ENCODE measurements at places on chromosomes 16 and 17.

DNA sequence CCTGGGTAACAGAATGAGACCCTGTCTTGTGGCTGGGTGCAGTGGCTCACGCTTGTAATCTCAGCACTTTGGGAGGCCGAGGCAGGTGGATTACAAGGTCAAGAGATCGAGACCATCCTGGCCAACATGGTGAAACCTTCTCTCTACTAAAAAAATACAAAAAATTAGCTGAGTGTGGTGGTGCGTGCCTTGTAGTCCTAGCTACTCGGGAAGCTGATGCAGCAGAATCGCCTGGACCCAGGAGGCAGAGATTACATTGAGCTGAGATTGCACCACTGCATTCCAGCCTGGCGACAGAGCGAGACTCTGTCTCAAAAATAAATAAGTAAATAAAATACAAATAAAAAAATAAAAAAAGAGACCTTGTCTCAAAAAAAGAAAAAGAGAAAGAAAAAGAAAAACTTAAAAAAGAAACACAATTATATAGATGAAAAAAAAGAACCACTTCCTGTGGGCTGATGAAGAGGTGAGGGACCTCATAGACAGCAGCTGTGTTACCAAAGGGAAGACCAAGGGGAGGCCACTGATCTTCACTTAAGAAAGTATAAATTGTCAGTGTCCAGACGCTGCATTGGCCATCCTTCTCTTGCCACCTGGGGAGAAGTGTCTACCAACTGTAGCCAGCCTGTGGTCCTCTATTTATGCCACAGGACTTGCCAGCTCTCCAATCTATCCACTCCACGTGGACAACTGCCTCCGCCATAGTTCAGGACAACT lies 24.4 kb upstream of the SMG1 start:
- no peak for DNase-seq

- no peak for DNase-seq
Observed at GRCh38 chr17:6526362-6527152, 29.8 kb downstream of the PITPNM3 start.

DNA sequence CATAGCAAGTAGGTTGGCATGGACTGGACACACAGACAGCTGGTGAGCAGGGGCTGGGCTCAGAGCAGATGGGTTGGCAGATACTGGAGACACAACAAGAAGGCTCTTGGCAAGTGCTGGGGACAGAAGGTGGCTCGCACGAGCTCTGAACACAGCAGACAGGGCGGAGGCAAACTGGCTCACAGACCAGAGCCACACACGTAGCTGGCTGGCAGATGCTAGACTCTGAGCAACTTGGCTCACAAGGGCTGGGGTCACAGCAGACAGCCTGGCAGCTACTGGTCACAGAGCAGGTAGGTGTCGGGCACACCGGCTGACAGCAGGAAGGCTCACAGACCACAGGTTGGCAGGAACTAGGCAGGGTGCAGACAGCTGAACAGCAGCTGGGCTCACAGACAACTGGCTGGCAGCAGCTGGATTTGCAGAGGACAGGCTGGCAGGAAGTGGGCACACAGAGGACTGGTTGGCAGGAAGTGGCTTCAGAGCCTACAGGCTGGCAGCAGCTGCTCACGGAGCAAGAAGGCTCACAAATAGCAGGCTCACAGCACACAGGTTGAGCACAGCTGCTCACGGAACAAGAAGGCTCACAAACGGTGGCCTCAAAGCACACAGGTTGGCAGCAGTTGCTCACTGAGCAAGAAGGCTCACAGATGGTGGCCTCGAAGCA lies 725 bp downstream of the KRTAP16-1 start:
- peak; percentile 47 for DNase-seq

DNA sequence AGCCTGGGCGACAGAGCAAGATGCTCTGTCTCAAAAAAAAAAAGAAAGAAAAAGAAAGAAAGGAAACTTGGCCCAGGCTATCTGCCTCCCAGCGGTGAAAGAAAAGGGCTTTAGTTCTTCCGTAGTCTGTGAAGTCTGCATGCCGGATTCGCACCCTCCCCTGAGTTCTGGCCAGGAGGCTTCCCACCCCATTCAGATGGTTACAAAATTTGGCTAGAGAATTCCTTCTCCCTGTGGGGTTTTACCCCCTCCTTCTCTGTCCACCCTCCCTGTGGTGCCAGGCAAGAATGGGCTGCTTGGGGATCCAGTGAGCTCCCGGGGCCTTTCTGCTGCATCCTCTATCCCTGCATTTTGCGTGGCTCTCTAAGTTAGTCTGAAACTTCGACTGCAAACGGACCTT lies 37.8 kb downstream of the PAFAH1B1 start:
- DNase-seq, result no peak

DNA sequence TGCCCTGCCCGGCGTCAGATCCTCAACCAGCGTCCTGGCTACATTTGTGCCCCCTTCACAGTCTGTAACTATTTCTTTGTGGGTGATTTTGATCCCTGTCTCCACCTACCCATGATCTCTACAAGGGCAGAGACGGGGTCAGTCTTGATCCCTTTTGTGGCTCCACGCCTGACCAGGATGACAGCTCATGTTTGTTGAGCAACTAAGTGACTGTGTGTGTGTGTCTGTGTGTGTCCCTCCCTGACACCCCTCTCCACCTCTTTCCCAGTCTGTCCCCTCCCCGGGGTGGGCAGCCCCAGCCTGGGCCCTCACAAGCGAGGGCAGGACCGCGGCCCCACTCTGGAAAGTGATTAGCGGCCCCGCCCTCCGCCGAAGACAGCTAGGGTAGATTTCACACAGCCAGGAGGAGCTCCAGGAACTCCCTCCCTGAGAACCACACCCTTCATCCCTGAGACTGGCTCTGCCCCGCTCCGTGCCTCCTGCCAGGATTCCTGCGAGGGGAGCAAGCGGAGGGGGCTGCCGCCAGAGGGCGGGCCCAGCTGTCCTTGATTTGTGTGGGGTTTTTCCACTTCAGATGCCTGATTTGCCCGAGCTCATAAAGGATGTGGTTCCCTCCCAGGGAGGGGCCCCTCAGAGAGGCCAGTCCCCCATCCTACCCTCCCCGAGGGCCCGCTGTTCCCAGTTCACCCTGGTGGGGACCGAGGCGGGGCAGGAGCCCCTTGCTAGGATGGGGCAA lies 5.3 kb upstream of the HS3ST6 start:
- no peak for DNase-seq

DNA sequence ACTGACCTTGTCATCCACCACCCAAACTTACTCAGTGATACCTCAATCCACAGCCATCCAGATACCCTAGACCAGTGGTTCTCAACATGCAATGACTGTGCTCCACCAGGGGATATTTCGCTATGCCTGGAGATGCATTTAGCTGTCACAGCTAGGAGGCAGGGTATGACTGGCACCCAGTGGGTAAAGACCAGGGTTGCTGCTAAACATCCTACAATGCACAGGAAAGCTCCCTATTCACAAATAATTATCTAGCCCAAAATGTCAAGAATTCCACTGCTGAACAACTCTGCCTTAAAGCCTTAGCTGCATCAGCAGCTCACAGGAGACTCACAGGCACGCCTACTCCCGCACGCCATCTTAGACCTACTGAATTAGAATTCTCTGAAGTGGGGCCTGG lies 212.6 kb downstream of the GRIN2A start:
- DNase-seq, result no peak

Data from stimulated activated CD8-positive, alpha-beta memory T cell treated with anti-CD3 and anti-CD28 coated beads, Interleukin-15, amount 100 ng/mL, for 4 hours (primary cell).